ENCODE measurements at places on chromosomes 7 and 10.
A peak's percentile ranks its signal among the peaks of the same experiment; 100 is the strongest.

DNA sequence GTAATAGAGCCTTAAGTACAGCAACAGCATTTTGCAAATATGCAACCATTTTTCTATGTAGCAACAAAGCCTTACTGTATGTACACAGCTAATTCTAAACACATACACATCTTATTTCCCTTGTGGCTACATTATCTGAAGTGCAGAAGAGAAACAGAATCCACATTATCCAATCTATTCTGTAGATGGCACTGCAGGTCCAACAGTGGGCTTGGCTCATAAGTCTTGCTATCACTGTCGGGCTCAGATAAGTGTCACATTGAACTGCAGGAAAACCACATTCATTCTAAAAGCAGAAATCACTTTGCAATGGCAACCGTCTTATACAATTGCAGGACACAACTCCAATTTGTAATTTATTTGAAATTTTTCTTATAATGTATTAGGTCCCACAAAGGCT, 109.8 kb upstream of the NOBOX start:
- DNase-seq = no peak

- peak; percentile 25 for DNase-seq
Measured at GRCh38 chr7:48299580-48300169, 128.4 kb downstream of the ABCA13 start.

- DNase-seq = no peak
Measured at GRCh38 chr10:129586898-129587443, 119.9 kb downstream of the MGMT start.

DNA sequence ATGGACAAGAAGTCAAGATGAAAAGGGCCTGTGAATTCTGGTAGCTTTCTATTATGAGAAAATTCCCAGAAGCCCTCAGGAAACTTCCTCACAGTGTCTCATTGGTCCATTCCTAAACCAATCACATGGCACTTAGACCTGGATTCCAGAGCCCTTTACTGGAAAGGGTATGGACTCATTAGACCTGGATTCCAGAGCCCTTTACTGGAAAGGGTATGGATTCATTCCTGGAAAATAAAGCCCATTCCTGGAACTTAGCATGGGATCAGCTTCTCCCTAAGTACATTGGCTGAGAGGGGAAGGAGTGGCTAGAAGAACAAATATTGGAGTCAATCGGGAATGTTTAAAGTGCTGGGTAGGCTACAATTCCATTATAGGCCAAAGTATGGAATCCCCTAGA, 3.7 kb upstream of the CACUL1 start:
- no peak for DNase-seq

GRCh38 chr10:30553626-30554439, 75.7 kb downstream of the LYZL2 start:
- DNase-seq = no peak

DNA sequence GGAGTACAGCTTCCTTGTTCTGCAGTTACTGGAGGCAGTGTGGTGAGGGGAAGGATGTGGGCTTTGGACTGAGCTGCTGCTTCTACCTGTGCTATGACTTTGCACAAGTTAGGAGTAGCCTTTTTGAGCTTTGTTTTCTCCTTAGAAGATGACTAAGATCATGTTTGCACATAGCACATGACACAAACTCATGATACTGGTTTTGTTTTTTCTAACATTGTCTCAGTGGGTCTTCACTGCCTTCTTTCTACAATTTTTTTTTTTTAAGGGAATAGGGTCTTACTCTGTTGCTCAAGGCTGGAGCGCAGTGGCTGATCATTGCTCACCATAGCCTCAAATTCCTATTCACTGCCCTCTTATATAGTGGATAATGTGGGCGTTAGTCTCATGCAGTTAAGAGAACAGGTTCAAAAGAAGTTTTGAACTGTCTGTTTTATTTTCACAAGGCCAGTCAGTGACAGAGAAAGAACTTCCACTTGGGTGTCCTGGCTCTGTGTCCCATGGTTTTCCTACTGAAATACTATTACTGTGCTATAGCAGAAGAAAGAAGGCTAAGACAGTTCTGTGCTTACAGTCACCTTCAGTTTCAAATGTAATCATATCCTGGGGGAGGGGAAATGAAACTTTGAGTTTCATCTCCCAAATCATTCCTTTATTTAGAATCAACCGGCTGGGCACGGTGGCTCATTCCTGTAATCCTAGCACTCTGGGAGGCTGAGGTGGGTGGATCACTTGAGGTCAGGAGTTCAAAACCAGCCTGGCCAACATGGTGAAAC, 72.0 kb downstream of the KAT6B start:
- DNase-seq = peak; percentile 39

DNA sequence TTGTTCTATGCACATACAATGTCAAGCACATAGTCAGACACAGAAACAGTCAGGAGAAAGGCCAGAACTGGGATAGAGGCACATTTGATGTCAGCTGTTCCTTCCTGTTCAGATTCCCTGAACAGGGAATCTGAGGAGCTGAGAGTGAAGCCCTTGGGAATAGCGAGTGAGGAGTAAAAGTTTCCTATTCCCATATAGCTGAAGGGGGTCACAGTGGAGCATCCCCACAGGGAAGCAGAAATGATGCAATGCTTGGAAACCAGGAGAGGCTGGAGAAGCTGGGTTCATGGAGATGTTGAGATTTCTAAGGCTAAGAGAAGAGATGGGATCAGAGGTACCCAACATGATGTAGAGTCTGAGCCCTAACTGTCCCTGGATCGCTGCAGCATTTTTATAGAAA, 11.3 kb upstream of the PRXL2A start:
- DNase-seq = no peak

- no peak for DNase-seq
Measured at GRCh38 chr10:3248526-3249306, 76.1 kb upstream of the PITRM1 start.

DNA sequence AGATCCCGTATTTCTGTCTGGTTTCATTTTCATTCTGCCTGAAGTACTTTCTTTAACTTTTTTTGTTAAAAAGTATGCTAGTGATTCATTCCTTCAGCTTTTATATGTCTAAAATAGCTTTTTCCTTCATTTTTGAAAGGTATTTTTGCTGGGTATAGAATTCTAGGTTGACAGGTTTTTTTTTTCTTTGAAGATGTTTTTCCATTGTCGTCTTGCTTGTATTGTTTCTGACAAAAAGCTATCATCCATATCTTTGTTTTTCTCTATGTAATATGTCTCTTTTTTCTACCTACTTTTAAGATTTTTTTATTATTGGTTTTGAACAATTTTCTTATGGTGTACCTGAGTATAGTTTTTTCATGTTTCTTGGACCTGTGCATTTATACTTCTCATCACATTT, 8.2 kb downstream of the CUTC start:
- DNase-seq = no peak

DNA sequence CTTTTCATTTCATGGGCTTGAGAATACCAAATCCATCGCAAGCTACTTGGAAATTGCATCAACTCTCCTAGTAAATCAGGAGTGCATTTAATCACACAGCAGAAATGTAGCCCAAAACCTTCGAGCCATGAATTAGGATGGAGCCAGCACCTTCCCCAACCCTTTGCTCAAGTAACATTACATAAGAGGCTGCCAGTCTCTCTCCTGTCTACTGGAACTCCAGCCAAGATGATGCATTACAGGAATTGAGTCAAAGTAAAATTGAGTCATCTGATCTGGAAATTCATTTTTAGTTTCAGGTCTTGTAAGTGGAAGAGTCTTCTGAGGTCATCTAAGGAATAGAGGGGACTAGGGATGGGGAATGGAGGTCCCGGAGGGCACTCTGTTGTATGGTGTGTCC, 69.7 kb upstream of the FHIP2A start:
- no peak for DNase-seq

- DNase-seq = no peak
Measured at GRCh38 chr10:129876838-129877237, 87.2 kb downstream of the EBF3 start.

- DNase-seq = no peak
Measured at GRCh38 chr10:78365694-78366093, 332.0 kb downstream of the RPS24 start.

DNA sequence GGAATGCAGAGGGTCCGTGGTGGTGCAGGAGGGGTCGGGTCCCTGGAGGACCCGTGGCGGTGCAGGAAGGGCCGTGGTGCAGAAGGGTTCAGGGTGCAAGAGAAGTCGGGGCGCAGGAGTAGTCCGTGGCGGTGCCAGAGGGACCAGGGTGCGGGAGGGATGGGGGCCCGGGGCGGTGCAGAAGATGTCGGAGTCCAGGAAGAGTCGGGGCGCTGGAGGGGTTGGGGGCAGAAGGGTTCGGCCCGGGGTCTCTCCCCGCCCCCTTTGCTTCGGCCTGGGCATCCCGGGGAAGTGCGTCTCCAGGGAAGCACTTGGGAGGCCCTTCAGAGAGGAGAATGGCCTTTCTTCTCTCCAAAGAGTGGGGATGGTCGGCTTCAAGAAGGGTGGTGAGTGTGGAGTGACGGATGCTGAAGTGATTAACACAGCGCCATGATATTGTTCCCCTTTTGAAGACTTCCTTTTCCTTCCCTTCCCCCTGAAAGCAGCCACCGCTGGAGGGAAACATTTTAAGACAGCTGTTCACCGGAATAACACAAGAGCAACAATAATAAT, 997 bp downstream of the WDR37 start:
- DNase-seq = peak; percentile 75

DNA sequence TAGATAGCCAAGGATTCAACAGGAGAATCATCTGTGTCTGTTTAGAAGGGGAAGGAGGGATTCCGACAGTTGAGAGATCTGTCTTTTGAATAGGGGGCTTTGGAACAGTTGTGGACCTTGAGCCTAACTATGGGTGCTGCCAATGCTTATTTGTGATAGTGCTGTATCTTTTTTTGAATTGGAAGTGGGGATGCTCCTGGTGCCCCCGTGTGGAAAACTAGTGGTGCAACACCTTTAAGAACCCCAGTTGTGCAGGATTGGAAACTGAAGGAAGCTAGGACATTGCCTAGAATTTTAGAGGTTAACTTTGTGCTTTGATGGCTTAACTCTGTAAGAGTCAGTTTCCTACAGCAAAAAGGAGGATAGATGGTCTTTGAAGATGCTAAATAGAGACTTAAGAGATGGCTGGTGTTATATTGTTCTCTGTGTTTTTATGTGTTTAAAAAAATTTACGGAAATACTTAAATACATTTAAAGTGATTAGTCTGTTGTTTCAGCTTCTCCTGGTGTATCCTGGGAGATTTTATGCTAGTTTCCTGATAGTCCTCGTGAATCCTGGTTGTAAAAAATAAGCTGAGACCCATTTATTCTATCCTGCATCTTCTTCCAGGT, 69.3 kb downstream of the AP3M1 start:
- peak; percentile 35 for DNase-seq

DNA sequence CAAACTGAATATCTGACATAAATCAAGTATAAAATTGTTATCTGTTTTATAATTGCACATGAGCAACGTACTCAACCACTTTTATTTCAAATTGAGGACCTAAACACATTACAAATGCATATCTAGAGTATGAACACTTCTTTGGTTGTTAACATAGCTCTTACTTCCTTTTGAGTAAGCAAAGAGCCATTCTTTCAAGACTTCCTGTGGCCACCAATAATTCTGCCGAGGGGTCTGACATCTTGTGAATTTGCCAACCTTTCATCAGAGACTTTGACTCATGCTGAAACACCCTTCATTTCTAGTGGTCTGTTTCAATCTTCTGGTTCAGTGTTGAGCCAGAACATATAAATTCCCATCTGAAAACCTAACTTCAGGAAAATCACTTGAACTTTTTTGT, 59.4 kb downstream of the CDK14 start:
- no peak for DNase-seq

- no peak for DNase-seq
Measured at GRCh38 chr7:110612680-110613079, 478.2 kb upstream of the LRRN3 start.

DNA sequence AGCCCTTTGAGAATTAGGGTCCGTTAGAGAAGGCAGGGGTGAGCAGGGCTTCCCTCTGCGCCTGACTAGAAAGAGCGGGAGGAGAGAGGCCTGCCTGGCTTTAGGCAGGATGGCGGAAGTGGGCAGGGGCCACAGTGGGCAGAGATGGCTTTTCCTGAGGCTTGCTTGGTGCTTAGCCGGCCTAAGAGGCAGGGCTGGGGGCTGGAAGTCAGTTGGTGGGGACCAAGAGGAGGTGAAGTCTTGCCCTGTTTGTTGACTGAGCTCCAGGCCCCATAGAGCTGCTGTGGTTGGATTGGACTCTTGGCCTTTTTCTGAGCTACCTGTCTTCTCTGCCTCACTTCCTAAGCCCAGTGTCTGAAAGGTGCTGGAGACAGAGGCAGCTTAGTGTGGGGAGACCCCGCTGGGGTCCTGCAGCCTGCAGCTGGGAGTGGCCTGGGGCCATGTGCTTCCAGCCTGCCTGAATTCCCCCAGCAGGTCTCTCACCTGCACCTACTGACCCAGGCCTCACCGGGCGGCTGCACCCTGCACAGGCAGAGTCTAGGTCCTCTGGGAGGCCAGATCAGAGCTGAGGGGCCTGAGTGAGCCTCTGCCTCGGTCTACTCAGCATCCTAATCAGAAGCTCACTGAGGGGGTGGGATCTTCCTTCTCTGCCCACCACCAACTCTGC, 4.8 kb downstream of the FAM241B start:
- DNase-seq = no peak

DNA sequence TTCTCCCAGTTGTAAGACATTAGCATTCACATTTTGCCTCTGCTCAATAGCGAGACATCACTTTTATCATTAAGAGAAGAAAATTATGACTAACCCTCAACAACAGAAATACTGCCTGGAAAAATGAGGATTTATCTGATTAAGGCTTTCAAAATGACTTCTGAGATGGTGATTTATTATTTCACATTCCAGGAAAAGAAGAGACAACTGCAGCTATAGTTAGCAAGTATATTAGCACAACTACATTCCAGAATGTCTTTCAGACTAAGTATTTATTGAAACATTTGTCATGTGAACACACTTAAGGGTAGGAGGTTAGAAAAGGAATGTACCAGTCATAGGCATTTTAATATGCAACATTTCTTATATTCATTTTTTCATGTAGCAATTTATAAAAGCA, 162.0 kb downstream of the IQUB start:
- DNase-seq = no peak

- DNase-seq = no peak
Measured at GRCh38 chr10:113036619-113037018, 86.6 kb downstream of the TCF7L2 start.

- DNase-seq = no peak
Measured at GRCh38 chr7:11638011-11638774, 193.8 kb downstream of the THSD7A start.

DNA sequence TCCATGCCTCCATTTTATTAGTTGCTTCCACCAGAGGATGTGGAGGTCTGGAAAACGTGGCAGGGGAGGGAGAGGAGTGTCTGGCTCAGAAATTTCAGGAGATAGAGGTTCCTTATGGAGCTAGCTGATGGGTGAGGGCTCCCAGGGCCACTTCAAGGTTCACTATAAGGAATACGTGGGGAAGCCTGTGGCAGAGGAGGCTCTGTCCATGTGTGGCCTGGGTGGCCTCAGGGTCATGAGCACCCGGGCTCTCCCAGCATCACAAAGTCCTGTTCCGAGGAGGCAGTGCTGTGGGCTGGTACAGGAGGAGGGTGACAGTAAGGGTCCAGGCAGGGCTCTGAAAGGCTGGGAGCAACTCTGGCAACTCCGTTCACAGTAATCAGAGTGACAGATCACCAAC, 24.6 kb downstream of the ARHGAP22 start:
- no peak for DNase-seq
